DMS 273 treated with DMSO at 0.1 percent for 48 hours (cell line): ENCODE measurements at places on chromosomes 3 and 15.

GRCh38 chr3:128231606-128232005 lies 78.3 kb downstream of the EEFSEC start:
- no peak for DNase-seq

- no peak for DNase-seq
These were observed 486.0 kb upstream of the CFAP20DC start for GRCh38 chr3:59535791-59536221.

DNA sequence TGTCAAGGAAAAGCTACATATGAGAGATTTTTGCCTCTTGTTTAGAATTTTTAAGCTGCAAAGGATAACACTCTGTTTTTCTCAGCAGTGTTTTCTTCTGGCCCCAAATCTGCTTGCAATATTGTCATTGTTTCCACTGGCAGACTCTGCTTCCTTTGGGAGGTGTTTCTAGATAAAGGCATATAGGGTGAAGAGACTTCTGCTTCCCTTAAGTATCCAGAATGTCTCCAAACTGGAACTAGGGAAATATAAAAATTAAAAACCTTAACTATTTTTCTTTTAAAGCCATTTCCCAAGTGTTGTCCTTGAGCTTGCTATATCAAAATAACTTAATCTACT lies 225.8 kb downstream of the CGGBP1 start:
- DNase-seq, result no peak

- no peak for DNase-seq
These were observed 35.4 kb upstream of the GRM7 start for GRCh38 chr3:6825524-6825923.
